H9 (cell line): ENCODE measurements at places on chromosomes 3 and 15. TPM values are rescaled to one million over a fixed set of nuclear protein-coding genes. Genes with fewer than 3 reads are reported as not detected.

Gene RAD18
- total RNA-seq = 27.8 and 30.2 TPM in 2 replicates

Gene CX3CR1
- total RNA-seq = 0.09 TPM in 1 of 2 replicates, not detected in the other

Gene C3orf18
- 5.5 and 7.1 TPM in 2 replicates for total RNA-seq

GRCh38 chr3:18725668-18726407 lies 300.7 kb upstream of the SATB1 start:
- no peak for DNase-seq
- H3K27ac ChIP-seq = no peak overlapping the region
- H3K27me3 ChIP-seq = no peaks in the 10 kb centered on the region
- H3K36me3 ChIP-seq = no peaks in the 10 kb centered on the region
- no peak overlapping the region for H3K4me3 ChIP-seq
- no peaks in the 10 kb centered on the region for H3K4me1 ChIP-seq

DNA sequence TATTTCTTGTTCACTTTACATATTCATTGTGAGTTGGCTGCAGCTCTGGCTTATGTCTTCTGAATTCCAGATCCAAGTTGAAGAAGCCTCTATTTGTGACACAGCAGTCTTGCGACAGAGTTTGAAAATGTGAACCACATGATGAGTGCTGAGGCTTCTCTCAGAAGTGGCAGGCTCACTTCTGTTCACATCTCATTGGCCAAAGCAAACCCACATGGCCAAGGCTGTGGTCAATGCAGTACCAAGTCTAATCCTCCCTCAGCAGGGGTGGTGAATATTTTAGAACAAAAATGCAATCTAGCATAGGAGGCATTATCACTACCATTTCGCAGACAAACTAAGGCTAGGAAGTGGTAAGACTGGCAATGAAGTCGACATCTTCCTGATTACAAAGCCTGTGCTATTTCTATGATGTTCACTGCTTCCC lies 45.2 kb downstream of the CDCP1 start:
- no peaks in the 10 kb centered on the region for H3K4me1 ChIP-seq
- no peaks in the 10 kb centered on the region for H3K27me3 ChIP-seq
- peaks cover 14% of the 10 kb centered on the region for H3K36me3 ChIP-seq
- no peak for DNase-seq
- H3K27ac ChIP-seq = no peak overlapping the region

- H3K27me3 ChIP-seq = no peaks in the 10 kb centered on the region
- H3K4me3 ChIP-seq = no peak overlapping the region
- H3K27ac ChIP-seq = no peak overlapping the region
- H3K36me3 ChIP-seq = no peaks in the 10 kb centered on the region
- DNase-seq = no peak
Observed at GRCh38 chr3:171835116-171835515, 8.0 kb upstream of the TMEM212 start.

GRCh38 chr15:55999658-56000057 lies 6.2 kb upstream of the NEDD4 start:
- H3K27me3 ChIP-seq = no peaks in the 10 kb centered on the region
- no peaks in the 10 kb centered on the region for H3K4me1 ChIP-seq
- no peak for DNase-seq
- no peak overlapping the region for H3K4me3 ChIP-seq

DNA sequence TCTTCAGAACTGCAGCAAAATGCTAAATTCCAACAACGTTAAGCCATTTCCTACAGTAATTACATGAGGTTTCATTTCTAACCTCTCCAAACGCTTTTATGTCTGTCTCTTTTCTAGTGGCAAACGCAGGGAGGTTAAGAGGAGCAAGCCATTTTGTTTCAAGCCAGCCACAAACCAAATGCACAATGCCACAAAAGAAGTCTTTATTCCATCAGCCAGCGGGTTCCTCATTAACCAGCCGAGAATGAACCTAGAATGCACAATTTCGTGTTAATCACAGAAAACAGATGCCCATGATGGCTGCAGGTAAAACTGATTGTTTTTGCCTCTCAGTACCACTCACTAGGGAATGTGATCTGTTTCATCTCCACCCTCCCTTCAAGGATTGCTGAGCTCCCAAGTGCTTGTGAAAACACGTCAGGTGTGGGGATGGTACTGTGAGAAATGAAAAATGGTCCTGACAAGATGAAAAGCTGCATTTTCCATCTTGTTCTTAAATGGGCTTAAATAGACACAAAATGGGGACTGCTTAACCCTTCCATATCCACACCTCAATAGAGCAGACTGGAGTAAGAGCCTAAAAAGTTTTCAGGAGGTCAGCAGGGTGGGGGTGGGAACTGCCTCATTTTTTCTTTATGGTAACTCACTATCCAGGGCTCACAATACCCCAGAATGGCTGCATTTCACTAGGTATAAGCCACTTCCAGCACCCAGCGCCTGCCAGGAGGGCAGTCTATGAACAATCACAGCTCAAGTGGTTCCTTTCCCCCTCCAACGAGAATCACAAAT lies 277.1 kb downstream of the MAGI1 start:
- H3K4me3 ChIP-seq = no peak overlapping the region; the same call in 1 of the 2 replicates
- DNase-seq = peak; percentile 29
- no peaks in the 10 kb centered on the region for H3K27me3 ChIP-seq
- peak overlapping the region; percentile 11 for H3K27ac ChIP-seq
- H3K4me1 ChIP-seq = peaks cover 20% of the 10 kb centered on the region

DNA sequence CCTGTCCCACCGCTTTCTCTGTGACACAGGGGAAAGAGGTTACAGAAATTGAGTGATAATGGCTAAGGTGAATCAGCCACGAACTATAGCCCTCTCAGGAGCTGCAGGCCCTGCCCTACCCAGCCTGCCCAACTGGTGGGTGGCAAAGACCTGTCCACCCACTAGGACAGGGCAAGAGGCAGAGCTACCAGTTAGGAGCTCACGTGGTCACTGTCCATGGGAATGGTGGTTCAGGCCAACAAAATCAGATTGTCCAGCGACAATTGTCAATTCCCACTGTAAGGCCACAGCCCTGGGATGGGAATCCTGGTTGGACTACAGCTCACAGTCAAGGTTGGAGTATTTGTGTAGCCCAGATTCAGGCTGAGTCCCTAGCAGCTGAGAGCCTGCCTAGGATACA lies 75.0 kb downstream of the PPCDC start:
- no peak overlapping the region for H3K4me3 ChIP-seq
- H3K4me1 ChIP-seq = no peaks in the 10 kb centered on the region
- H3K27ac ChIP-seq = no peak overlapping the region
- no peak for DNase-seq
- no peaks in the 10 kb centered on the region for H3K27me3 ChIP-seq

- H3K4me1 ChIP-seq = no peaks in the 10 kb centered on the region
- no peak for DNase-seq
- H3K4me3 ChIP-seq = no peak overlapping the region
- H3K27me3 ChIP-seq = no peaks in the 10 kb centered on the region
- H3K27ac ChIP-seq = no peak overlapping the region
- peaks cover 81% of the 10 kb centered on the region for H3K36me3 ChIP-seq
Observed at GRCh38 chr3:154304116-154304786, 20.0 kb downstream of the DHX36 start.

GRCh38 chr3:49410066-49410845 lies 1.5 kb downstream of the RHOA start:
- no peaks in the 10 kb centered on the region for H3K27me3 ChIP-seq
- H3K4me1 ChIP-seq = no peaks in the 10 kb centered on the region
- H3K27ac ChIP-seq = no peak overlapping the region
- H3K36me3 ChIP-seq = peaks cover 16% of the 10 kb centered on the region
